ENCODE measurements at places on chromosomes 7 and 10.

DNA sequence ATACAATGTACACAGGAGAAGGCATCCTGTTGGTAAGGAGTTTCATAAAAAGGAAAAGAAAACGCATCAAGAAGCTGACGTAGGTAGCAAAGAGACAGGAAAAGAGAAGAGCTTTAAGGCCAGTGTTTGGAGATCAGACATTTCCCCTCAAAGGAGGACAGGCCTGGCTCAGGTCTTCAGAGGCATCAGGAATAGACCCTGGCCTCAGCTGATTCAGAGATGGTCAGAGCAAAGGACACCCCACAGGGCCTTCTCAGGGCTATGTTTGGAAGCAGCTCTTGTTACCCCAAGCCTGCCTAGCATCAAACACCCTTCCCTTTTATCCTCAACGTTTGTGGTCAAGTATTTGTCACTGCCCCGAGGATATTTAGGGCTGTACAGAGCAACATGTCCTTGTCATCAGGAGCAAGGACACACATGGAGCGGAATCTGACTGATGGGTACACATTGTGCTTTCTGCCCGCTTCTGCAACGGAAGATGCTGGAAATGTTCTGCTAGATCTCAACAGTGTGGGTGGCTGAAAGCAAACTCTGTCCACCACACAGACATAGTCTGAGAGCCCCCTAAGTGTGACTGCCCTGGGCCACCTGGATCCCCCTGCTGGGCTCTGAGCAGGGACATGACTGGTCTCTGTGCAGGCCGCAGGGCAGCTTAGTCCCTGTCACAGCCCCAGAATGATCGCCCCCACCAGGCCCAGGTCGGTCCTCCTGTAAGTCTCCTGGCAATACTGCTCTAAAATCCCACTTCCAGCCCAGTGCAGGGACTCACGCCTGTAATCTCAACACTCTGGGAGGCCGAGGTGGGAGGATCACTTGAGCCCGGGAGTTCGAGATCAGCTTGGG is 1.0 kb upstream of the ZDHHC4 start:
- no peak for DNase-seq

- DNase-seq, result no peak
Observed at GRCh38 chr7:98984126-98984525, 105.8 kb downstream of the TRRAP start.

GRCh38 chr10:22825841-22826240 is 102.0 kb upstream of the ARMC3 start:
- DNase-seq, result no peak

- no peak for DNase-seq
Observed at GRCh38 chr7:114910787-114911186, 11.1 kb upstream of the MDFIC start.

DNA sequence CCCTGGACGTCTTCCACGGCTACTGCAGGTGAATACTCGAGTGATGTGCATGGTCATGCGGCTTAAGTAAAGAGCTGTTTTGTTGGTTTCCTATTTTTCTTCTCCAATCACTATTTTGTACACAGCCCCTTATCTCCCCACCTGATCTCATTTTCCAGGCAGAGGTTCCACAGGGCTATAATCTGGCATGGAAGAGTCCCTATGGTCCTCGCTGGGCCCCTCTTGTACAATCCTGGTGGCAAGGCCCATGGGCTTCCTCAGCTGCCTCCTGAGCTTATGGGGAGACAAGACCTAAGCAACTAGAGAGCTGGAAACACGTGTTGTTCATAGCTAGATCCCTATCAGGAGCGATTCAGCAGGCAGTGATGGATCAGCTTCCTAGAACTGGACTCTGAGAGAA is 181.3 kb upstream of the ADO start:
- no peak for DNase-seq

- DNase-seq, result peak; percentile 34
Observed at GRCh38 chr10:102644066-102644645, at the start of gene TRIM8. Gene TRIM8 (plus strand): TSS chr10:102644479. CDS start chr10:102644618, 139 bp downstream.

DNA sequence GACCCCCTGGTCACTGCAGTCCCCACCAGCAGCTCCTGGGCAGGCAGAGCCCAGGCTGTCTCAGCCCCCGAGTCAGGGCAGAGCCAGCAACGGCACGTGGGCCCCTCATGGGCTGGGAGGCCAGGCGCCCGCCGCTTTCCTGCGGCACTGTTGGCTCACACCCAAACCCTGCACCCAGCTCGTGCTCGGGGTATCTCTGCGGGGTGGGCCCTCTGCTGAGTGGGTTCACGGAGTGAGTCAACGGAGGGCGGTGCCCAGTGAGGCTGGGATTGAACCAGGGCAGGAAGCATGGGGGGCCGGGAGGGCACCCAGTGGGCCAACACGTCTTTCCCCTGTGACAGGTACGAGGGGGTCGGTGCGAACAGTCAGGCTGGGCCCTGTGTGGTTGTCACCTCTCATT is 28.9 kb downstream of the ADAP1 start:
- no peak for DNase-seq

DNA sequence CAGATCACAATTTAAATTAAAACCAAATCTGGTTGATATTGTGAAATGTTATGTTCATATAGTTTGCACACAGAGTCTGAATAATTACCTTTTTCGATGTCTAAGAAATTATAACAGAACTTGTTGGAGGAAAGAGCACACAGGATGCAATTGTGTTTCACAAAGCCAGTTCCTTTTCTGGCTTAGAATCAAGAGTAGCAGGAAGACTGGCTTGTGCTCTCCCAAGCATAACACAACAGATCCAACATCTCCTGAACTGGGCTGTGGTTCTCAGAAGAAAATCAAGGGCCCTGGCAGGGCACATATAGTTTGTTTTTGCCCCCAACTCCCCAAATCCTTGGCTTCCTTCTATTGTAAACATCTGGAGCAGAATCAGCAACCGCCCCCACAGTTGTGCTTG is 62.7 kb downstream of the LRRC4 start:
- no peak for DNase-seq

DNA sequence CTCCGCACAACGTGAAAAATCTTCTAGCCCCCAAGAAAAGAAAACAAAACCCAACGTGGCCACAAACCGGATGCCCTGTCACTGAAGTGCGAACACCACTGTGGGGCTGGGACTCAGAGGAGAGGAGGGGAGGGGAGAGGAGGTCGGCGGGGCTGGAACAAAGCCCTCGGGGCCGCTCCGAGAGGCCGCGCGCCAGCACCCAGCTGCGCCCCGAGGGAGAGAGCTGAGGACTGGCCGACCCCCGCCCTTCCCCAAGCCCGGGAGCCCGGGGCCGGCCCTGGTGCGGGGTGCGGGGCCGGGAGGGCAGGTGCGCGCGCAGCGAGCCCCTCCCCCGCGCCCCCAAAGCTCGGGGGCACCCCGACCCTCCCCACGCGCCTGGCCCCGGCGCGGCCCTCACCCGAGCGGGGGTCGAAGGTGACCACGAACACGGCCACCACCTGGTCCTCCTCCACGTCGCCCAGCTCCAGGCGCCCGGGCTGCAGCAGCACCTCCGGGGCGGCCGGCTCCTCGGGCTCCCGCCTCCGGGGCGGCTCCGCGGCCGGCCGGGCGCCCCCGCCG is 398 bp downstream of the DENND11 start:
- peak; percentile 49 for DNase-seq

GRCh38 chr7:122289426-122289825 is 15.1 kb downstream of the FEZF1 start:
- no peak for DNase-seq

DNA sequence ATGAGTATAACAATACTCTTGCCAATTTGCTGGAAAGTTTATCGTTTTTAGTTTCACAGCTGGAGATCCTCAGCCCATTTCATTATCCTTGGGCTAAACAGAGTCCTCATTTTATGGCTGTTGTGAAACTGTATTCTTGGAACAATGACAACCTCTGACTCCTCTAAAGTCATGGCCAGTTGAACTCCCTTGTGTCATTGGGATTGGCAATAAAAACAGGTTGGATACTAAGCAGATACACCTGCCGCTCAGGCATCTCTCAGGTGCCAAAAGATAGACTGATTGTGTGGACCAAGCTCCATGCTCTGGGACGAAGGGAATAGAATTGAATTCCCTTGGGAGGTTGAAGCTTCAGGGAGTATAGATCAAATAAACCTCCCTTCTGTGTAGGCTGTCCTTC is 182.2 kb downstream of the WDR11 start:
- no peak for DNase-seq

- DNase-seq, result no peak
Observed at GRCh38 chr7:30815951-30816644, 44.9 kb downstream of the MINDY4 start.

DNA sequence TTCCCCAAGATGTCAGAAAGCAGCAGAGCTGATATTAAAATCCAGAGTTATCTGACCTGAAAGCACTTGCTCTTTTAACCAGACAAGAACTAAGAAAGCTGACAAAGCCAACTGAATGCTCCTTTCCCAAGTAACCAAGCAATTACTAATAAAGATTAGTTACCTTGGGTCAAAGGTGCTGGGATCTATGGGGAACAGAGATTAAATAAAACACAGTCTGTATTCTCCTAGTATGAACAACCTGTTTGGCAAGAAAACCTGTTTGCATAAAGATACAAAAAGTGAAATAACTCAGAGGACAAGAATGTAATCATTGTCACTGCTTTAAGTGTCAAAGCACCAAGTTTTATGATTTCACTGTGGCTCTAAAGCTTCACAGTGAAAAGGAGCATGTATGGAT is 35.7 kb downstream of the ITPRID1 start:
- DNase-seq, result no peak

DNA sequence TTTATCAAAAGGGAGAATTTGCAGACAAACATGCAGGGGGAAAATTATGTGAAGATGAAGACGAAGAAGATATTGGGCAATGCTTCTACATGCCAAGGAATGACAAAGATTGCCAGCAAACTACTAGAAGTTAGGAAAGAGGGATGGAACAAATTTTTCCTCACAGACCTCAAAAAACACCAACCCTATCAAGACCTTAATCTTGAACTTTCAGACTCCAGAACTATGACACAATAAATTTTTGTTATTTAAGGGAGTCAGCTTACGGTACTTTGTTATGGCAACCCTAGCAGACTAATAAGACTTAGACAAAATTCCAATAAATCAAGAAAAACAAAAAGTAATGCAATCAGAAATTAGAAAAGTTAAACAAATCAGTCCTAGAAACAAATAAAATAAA is 280.0 kb upstream of the GNAI1 start:
- no peak for DNase-seq

DNA sequence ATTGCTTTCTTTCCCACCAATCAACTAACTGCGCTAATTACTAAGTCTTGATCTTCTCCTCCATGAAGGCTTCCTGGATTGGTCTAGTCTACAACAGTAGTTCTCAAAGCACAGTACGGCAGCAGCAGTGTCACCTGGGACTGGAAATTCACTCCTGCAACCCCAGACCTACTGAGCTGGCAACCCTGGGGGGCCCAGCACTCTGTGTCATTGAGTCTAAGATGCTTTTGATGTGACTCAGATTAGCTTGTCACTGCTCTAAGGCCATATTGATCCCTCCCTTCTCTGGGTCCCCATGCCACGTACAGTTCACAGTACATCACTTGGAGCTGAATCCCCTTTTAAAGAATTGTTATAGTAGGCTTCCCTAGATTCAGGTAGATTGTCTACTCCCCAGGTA is 65.7 kb upstream of the KMT2C start:
- no peak for DNase-seq

GRCh38 chr7:90212149-90212495 is 582 bp downstream of the STEAP2 start:
- DNase-seq, result no peak

DNA sequence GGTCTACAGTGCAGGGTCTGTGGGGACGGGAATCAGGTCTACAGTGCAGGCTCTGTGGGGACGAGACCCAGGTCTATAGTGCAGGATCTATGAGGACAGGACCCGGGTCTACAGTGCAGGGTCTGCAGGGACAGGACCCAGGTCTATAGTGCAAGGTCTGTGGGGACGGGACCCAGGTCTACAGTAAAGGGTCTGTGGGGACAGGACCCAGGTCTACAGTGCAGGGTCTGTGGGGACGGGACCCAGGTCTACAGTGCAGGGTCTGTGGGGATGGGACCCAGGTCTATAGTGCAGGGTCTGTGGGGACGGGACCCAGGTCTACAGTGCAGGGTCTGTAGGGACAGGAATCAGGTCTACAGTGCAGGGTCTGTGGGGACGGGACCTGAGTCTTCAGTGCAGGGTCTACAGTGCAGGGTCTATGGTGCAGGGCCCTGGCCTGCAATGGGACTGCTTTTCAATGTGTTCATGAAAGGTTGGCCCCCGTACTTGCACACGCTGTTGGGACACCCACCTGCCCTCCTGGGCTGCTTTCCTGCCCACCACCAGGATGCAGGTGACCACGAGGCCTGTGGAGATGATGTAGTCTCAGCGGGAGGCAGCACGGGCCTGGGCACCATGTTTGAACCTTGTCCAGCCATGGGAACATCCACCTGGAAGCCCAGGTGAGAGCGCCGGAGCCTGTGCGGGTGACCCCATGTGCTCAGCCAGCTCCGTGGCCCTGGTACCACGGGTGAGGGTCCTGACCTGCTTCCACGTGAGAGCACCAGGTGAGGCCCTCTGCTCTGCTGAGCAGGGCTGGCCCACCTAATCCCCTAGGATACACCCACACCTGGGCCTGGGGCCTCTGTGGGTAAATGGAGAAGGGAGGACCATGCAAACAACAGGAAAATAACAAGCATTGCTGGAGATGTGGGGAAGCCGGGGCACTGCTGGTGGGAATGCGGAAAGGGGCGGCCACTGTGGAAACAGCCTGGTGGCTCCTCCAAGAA is 91.4 kb upstream of the DIP2C start:
- DNase-seq, result no peak

- DNase-seq, result no peak
Observed at GRCh38 chr10:14674376-14675050, 100.2 kb downstream of the FAM107B start.

DNA sequence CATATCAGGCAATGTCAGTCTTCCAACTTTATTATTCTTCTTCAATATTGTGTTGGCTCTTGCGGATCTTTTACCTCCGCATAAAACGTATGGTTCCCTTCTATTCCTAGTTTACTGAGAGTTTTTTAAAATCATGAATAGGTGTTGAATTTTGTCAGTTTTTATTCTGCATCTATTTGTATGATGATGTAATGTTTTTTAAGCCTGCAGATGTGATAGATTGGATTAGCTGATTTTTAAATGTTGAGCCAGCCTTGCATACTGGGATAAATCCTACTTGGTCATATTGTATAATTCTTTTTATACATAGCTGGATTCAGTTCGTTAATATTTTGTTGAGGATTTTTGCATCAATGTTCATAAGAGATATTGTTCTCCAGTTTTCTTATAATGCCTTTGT is 9.2 kb upstream of the OR2F1 start:
- no peak for DNase-seq

- DNase-seq, result no peak
Observed at GRCh38 chr10:33189363-33189762, 145.1 kb downstream of the NRP1 start.

- no peak for DNase-seq
Observed at GRCh38 chr10:68721673-68722335, 765 bp downstream of the CCAR1 start.
